ENCODE measurements at places on chromosomes 6 and 20.

DNA sequence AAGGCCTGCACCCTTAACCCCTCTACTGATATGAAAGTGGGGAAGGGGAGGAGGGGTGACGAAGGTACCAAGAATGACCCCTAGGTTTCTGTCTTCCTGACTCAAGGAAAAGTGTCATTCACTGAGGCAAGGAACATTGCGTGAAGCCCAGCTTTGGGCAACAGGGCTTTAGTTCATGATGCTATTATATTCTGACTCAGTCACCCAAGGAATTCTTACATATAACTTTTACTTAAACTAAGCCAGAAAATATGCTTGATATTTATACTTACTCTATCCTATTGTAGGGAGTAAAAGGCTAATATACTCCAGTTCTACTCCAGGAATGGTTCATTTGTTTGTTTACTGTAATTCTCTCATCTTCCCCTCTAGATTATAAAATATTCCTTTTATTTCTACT lies 60.5 kb downstream of the DOP1A start:
- DNase-seq: no peak

- DNase-seq: peak; percentile 3
Measured at GRCh38 chr6:159790956-159791598, 810 bp downstream of the MRPL18 start.

- no peak for DNase-seq
Measured at GRCh38 chr20:60268491-60268890, 310.3 kb downstream of the CDH26 start.

GRCh38 chr6:10030942-10031537 lies 383.8 kb downstream of the TFAP2A start:
- DNase-seq: no peak

- DNase-seq: no peak
Measured at GRCh38 chr6:83155794-83156193, 37.3 kb downstream of the PGM3 start.

DNA sequence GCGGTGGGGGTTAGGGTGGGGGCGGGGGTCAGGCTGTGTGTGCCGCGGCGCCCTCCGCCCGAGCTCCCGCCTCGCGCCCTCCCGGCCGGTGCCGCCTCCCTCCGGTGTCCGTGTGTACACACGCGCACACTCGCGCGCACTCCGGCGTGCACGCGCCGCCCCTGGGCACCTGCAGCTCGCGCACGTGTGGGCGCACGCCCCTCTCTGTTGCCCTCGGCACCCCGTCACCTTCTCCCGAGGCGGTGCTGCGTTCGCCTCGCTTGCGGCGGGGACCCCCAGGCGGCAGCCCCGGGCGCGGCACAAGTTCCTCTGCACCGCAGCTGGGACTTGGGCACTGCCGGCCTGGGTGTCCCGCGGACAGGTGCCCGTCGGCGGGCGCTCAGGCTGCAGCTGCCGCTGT lies 525 bp downstream of the MACROD2 start:
- DNase-seq: no peak

GRCh38 chr6:131197716-131198115 lies 62.4 kb downstream of the AKAP7 start:
- DNase-seq: peak; percentile 60

DNA sequence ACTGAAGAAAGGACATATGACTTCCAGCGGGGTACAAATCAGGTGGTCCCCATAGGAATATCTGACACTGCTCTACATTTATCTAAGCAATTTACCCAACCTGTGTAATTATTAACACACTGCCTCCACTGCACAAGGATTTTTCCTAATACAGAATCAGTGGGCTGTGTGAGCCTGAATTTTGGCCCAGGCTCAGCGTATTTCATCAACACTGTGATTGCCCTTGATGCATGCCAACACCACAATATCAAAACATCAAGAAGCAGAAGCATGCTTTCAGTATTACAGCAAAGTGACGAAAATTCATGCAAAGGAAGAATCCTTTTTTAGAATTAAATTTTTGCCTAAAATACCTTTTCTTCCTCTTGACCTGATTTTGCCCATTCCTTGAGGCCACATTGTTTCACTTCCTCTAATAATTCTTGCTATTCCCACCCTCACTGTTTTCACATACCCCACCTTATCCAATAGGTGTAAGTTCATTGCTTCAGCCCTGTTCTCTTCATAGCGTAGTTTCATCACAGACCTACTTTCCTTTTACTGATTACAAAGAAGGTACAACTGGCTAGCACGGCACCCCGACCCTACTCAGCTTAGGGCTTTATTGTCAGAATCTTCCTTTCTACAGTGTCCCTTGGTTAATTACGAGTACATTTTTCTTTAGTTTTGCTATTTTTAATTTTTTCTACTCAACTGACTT lies 83.7 kb upstream of the PTCHD4 start:
- DNase-seq: no peak

- DNase-seq: no peak
Measured at GRCh38 chr20:24694157-24694726, 224.8 kb downstream of the SYNDIG1 start.

- no peak for DNase-seq
Measured at GRCh38 chr6:162857326-162857725, 129.6 kb downstream of the PACRG start.

- DNase-seq: no peak
Measured at GRCh38 chr6:152221806-152222628, 414.5 kb downstream of the ESR1 start.

DNA sequence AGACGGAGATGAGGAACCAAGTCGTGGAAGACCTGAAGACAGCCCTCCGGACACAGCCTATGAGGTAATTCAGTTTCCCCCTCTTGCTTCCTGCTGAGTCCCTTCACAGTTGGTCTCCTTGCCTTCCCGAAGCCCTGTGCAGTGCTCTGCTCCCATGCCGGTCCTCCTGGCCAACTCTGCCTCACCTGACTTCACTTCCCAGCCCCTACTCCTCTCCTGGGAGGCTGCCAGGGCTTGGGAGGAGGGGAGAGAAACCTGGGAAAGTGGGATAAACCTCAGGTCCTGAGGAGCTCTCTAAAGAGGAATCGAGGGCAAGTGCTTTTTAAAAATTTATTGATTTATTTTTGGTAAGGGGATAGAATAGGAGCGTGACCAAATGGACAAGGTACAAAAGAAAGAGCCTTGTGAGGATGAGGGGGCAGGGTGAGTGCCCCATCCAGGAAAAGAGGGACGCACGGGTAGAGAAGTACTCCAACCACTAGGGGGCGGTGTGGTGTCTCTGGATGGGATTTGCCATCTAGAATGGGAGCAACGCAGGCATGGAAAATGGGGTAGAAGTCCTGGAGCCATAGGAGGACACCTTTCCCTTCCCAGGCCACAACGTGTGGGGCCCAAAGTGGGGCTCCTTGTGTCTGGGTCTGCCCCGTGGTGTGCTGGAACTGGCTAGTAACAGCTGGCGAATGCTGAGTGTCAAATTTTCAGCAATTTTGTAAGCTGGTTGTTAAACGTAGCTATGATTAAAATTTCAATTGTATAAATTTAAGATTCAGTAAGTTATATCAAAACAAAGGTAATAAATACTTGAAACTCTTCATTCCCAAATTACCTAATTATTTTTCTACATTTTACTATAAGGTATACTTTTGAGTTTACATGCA lies 69.0 kb downstream of the MOCS1 start:
- DNase-seq: peak; percentile 35

- no peak for DNase-seq
Measured at GRCh38 chr6:81731814-81732213, 20.7 kb downstream of the TENT5A start.

- DNase-seq: no peak
Measured at GRCh38 chr20:12170406-12170805, 252.7 kb downstream of the BTBD3 start.

GRCh38 chr6:137944793-137945498 lies 77.9 kb downstream of the TNFAIP3 start:
- DNase-seq: peak; percentile 40

GRCh38 chr6:75759207-75759606 lies 10.2 kb downstream of the MYO6 start:
- no peak for DNase-seq

DNA sequence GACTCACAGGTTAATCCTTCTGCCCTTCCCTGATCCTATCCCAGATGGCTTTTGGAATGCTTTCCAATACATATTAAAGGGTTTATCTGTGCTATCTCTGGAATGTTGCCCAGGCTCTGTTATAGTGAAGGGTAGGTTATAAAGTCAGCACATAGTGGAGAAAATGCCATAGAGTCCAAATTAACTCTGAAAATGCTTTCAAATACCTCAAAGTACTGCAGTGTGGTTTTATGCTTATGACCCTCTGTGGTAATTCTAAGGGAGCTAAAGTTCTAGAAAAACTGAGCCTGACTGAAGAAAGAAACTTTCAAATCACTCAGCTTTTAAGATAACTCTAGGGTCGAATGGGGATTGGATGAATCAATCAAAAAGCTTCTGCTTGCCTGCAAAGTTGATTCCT lies 159.8 kb downstream of the PLCB1 start:
- DNase-seq: no peak

DNA sequence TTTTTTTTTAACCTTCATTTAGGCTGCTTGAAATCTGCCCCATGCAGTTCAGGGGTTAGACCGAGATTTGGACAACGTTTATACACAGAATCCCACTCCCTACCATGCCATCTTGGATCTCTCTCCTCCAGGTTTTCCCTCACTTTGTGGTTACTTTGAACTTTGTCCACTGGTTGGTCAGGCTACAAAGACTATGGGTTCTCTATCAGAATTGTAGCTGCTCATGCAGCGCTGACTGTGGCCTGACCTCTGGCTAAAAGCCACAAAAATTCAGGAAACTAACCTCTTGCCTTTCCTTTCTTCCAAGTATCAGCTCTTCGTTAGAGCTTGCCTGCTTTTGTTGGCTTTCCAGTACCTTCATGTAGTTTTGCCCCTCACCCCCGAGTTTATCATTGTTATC lies 44.9 kb upstream of the KCNG1 start:
- DNase-seq: no peak

DNA sequence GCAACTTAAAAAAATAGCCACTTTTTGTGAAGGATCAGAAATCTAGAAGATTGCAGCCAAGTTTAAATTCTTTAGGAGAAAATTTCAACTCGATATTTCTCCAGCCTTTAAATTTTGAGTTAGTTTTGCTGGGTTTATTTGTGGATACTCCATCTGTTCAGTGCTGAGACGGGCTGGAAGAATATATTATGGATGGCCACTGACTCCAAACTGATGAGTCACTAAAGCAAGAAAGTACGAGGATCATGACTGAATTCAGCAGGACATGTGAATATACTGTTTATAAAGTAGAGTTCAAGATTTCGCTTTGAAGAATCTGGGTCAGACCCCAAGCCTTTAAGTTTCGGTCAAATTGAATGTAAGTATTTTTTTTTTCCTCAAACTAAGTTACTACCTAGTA lies 199.5 kb downstream of the ADGRB3 start:
- no peak for DNase-seq

- DNase-seq: no peak
Measured at GRCh38 chr6:110746680-110747079, 68.6 kb downstream of the CDK19 start.

DNA sequence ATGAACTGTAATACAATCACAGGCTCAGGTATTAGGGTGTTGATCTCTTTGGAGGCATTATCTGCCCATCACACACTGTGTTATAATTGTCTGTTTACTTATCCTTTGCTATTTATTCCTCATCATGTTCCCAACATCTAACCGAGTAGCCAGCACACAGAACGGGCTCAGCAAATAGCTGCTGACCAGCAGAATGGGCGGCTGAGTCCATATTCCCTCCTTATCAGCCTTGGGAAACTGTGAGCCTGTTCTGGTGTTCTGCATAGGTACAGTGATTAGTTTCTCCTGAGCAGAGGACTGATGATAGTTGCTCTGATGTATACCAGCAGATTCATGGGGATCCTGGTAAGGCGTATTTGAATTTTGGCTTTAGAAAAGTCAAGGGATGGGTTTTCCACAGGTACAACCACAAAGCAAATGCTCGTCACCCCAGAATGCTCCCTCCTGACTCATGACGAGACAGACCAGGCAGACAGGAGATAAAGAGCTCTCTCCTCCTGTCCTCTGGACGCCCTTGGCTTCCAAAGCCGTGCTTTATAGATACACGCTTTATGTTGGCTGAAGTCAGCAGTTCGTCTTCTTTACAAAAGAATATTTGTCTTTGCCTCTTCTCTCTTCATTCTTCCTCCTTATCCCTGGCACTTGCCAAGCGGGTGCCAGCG lies 166.7 kb downstream of the TTLL2 start:
- no peak for DNase-seq

- DNase-seq: no peak
Measured at GRCh38 chr20:64072498-64073063, 6.7 kb downstream of the RGS19 start.

DNA sequence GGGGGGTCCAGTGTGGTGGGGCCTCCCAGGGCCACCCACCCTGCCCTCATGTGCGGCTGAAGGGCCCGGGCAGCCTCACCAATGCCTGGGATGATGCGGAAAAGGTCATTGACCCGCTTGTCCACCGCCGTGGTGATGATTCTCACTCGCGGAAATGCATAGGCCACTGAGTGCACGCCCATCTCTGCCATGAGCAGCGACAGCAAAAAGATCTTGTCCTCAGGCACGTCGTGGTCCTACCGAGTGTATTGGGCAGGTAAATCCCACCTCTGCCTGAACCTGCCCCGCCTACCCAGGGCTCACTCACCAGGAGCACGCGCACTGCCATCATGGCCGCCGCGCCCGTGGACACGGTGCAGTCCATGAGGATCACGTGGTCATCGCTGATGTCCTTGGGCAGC lies 16.1 kb downstream of the UCKL1 start:
- DNase-seq: no peak

GRCh38 chr6:87736809-87737540 lies 34.9 kb upstream of the AKIRIN2 start:
- no peak for DNase-seq

GRCh38 chr6:43367245-43367984 lies 2.0 kb downstream of the ZNF318 start:
- DNase-seq: no peak

DNA sequence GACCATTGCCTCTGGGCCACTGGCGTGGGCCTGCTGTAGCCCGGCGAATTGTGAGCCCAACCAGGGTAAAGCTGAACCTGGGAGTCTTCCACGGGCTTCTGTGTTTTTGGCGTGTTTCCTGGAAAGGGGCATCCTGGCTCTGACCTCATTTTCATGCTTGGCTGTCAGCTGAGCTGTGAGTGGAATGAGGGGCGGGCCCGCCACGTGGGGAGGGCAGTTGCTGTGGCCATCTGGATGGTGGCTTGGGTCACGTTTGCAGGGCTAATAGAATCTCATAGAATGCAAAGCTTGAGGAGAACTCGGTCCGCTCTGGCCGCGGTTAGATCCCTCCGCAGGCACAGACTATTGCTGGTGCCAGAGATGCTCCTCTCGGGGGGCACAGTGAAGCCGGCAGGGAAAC lies 263.0 kb downstream of the SMOC2 start:
- DNase-seq: no peak

DNA sequence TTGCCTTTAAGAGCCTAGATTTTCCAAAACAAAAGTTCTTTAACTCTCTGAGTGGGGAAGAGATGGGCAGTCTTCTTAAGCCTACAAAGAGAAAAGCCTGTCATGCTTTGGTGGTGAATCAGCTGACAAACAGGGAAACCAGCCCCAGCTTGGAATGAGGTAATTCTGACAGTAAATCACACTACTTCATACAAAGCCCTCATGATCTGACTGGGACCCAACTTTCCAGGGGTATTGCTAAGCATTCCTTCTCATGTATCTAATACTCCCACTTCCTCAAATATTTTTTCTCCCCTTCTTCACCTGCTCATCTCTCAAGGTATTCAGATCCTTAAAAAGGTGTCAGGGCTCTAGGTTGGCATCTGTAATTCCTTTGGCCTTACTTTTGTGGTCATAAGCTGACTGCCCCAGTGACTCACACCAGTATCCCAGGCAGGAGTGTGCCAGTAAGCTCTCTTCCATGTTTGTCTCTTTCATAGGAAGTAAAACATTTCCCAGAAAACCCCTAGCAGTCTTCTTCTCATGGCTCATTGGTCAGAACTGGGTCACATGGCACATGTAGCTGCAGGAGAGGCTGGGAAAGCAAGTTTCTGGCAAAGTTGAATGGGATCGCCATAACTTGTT lies 15.0 kb upstream of the TBC1D22B start:
- no peak for DNase-seq
